ENCODE measurements at places on chromosomes 3 and 15.

DNA sequence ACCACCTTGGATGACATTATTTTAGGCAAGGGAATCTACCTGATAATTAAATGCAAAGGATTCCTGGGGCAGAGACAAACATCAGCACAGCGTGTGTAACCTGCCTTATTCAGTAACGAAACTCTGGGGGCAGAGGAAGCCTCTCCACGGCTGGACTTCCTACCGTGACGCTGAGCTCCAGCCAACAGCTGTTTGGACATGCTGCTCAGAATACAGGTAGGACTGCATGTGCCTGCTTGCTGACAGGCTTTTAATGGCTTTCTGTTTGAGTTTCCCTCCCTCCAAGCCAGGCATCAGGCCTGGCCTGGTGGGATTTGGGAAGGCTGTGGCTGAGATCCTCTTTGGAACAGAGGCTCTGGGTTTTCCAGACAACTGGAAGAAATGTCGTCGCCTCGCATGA, 150.6 kb downstream of the ADAMTS17 start:
- DNase-seq, result no peak

DNA sequence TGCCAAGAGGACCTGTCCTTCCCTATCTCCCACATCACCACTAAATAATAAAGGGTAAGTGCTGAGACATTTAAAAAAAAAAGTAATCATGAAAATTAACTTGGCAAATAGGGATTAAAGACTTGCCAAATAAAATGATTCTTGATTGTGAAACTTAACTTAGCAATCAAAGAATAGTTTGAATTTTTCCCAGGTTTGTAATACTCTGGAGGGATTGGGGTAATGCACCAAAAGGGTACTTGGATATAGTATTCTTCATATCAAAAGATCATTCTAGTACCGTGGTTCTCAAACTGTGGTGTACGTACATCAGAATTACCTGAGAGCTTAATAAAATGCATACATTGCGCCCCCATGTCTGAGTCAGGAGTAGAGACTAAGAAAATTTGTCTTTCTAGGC, 28.5 kb downstream of the CALML4 start:
- no peak for DNase-seq

DNA sequence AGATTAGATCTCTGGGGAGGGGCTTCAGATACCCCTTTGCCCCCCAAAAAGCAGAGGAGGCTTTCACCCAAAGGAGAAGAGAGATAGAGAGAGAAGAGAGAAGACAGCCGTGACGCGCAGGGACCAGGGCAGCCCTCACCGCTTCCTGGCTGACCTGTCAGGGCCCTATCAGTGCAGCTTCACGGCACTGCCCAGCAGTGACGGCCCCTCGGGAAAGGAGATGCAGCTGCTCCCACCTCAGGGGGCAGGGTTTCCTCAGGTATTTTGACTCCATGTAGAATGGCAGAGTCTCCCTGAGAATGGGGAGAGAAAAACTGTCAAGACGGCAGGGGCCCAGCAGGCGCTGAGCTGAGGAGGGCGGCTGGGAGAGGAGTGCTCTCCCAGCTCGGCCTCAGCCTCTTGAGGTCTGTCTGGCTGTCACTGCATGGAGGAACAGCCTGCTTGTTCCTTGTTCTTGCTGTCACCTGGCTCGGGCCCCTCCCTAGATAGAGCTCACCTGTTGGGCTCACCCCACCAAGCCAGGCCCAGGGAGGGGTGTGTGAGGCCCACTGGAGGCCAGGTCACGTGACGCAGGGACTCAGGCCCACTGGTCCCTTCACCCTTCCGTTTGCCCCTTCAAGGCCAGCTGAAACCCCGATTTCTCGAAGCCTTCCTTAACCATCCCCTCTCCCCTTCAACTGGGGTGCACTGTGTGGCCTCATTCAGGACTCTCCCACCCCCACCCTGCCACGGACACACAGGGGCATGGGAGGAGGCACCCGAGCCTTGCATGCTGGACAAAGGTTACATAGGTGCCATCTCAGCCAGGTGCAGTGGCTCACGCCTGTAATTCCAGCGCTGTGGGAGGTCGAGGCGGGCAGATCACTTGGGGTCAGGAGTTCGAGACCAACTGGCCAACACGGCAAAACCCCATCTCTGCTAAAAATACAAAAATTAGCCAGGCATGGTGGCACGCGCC, 28.2 kb downstream of the LOXL1 start:
- no peak for DNase-seq

DNA sequence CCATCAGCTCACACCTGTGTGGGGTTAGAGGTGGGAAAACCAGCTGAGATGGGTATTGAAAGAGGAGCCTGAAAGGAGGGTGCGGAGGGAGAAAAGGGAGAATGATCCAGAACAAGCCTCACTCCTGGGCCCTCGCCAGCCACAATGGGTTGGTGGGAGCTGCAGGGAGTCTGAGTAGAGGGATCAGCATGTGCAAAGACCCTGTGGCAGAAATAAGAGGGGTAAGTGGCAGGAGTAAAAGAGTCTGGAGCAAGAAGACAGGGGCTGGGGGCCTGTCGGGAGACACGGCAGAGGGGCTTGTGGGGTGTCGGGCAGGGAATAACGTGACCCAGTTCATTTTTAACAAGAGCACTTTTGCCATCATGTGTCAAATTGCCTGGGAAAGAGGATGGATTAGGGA, 34.0 kb downstream of the CCDC33 start:
- DNase-seq, result no peak

DNA sequence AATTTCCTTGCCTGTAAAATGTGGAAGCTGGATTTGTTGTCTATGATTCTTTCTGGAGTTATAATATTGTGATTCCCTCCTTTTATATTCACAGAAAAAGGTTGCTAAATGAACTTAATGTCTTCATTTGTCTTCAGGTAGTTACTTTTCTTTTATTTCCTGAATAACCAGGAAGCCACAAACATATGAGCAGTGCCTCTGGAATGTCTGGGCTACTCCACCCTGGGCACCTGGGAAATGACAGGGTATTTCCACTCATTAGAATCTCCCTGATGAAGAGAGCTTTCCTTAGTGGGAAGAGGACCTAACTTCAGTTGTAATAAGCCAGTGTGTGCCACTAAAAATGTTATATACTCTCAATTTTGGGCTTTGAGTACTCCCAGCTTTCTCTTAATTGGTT, 3.8 kb upstream of the SLMAP start:
- DNase-seq, result no peak

DNA sequence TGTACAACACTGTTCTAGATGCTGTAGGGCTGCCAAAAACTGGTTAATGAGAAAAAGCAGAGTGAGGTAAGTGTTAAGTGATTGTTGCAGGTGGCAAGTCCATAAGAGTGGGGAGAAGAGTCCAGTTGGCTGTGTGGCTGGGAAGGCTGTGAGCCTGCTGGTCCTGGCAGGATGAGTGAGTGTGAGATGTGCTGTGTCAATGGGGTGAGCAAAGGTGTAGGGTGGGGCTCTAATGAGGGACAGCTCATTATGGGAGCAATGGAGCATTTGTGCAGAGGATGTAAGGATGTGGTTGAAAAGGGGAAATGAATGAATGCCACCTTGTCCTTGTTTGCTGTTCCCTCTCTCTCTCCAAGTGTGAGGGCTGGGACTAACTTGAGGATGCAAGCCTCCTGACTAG, 145.3 kb upstream of the ROPN1 start:
- no peak for DNase-seq

DNA sequence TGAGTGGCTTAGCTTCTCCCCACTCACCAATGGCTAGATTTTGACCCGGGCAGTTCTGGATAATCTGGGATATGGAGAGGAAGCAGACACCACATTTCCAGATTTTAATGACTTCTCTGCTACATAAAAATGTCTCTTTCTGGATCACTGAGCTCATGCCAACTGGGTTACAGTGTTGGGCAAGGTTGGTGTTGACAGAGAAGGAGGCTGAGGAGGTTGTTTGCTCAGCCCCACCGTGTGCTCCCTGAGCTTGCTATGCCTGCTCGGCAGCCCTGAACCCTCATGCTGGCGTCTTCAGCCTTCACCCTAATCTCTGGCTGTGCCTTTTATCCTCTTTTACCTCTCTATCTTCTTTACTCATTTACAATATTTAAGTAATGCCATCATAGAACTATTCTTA, 53.0 kb upstream of the KPNA4 start:
- DNase-seq, result no peak

GRCh38 chr15:71440489-71441110, 325.3 kb downstream of the THSD4 start:
- DNase-seq, result no peak

DNA sequence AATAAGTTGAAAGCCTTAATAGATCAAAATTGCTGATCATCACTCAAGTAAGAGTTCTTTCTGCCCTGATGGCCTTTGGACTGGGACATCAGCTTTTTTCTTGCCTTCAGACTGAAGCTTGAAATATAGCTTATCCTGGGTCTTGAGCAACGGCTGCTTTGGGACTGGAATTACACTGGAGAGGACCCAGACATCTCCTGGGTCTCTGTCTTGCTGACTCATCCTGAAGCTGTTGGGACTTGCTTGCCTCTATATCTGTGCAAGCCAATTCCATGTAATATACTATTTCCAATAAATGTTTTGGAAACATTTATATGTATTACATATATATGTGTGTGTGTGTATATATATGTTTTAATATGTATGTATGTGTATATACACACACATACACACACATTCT, 260.2 kb downstream of the PDZRN3 start:
- DNase-seq, result no peak

DNA sequence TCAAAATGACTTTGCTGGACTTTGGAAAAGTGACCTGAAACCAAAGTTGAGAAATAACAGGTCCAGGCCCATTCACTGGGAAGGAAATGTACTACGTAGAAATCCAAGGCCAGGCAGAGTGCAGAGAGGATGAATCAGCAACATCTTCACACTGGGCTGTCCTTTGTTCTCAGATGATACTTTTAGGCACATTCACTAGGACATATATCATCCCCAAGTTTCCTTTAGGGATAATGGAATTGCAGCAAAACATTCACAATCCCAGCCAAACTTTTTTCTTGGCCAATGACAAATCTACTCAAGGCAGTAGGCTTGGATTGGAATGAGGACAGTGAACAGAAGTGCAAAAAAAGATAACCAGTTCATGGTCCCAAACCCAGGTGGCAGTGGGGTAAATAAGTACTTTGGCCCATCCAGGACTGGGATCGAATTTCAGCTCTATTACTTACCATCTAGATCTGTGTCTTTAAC, 75.1 kb downstream of the CLDN11 start:
- no peak for DNase-seq

DNA sequence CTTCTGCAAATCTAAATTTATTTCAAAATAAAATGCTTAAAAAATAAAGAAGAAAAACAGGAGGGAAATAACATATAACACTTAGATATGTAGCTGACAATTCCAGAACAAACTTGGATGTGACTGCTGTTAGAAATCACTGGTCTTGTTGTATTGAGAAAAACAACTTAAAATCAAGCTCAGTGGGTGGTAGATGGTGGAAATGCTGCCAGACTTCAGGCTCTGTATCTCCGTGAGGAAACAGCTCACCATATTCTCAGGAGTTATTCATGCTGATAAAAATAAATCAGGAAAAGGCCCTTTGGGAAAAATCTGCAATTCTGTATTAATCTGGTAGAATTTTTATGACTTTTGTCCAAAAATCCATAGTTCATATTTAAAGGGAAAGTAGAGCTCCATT, 477.6 kb downstream of the RAP2B start:
- no peak for DNase-seq

DNA sequence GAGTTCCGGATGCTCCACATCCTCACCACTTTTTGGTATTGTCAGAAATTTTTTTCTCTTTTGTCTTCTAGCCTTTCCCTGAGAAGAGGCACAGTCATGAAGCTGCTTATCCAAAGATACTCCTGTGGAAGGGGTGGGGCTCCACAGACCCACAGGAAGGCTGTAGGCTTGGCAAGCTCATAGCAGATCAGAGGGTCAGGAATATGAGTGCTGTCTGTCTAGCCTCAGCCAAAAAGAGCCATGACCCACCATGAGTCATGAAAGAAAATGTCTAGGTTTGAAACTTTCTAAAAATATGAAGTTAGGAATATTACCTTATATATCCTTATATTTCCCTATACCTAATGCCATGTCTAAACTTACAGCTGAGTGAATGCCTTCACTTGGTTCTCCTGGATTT, 118.2 kb upstream of the THBS1 start:
- no peak for DNase-seq

GRCh38 chr15:70879401-70879800, 12.8 kb downstream of the THAP10 start:
- DNase-seq, result no peak

DNA sequence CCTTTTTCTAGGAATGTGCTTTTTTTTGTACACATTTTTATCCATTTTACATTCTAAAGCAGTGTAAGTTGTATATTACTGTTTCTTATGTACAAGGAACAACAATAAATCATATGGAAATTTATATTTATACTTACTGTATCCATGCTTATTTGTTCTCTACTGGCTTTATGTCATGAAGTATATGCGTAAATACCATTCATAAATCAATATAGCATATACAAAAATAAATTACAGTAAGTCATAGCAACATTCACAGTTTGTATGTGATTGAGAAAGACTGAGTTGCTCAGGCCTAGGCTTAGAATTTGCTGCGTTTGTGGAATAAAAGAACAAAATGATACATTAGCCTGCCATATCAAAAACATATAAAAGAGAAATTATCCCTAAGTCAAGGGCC, 16.5 kb downstream of the THBS1 start:
- no peak for DNase-seq
